Panc1 (cell line): ENCODE measurements at places on chromosomes 5 and 9.

DNA sequence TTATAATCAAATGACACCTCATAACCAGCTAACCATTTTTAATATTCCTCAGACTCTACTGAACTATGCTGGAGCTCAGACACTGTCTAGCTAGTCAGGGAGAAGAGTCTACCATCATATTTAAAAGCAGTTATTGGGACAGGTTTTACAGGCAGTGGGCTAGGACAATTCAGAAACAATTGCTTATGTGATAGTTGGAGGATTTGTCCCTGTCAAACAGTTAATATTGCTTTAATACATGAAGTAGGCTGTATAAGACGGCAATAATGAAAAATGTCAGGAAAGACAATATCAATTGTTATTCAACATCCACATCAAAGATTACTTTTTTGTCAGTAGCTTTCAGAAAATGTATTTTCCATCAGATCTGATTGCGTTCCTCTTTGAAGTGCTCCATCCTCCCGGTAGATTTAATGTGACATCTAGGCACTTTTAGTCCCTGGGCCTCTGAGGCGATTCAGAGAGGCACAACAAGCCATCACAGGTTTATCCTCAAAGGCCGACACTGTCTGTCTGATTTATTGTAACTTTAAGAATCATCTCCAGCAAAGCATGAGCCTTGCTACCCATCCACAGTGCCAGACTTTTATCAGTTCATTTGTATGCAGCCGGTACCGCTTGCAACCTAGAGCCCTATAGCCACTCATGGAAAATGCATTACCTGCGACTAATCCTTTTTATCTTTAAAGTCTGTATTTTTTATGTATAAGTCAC is 152.2 kb downstream of the PSAT1 start:
- DNase-seq: no peak

DNA sequence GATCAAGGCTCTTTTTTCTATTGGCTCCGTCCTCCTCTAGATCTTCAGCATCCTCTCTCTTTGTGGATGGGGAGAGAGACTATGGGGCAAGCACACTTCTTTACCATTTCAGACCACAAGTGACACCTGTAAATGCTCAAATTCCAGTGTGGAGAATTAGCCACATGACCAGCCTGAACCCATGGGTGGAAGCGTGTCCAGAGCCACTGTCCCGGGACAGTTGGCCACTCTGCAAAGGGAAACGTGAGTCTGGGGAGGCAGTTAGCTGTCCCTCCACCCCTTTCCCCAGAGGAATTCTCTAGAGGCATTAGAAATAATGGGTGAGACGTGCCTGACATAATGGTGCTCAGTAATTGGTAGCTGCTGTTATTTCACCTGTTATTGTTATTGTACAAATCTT is 40.9 kb downstream of the AMBP start:
- DNase-seq: no peak

- DNase-seq: no peak
These were observed 1768.9 kb upstream of the CDH9 start for GRCh38 chr5:28807195-28807729.

GRCh38 chr9:78486661-78487060 is 189.7 kb downstream of the PSAT1 start:
- DNase-seq: no peak

DNA sequence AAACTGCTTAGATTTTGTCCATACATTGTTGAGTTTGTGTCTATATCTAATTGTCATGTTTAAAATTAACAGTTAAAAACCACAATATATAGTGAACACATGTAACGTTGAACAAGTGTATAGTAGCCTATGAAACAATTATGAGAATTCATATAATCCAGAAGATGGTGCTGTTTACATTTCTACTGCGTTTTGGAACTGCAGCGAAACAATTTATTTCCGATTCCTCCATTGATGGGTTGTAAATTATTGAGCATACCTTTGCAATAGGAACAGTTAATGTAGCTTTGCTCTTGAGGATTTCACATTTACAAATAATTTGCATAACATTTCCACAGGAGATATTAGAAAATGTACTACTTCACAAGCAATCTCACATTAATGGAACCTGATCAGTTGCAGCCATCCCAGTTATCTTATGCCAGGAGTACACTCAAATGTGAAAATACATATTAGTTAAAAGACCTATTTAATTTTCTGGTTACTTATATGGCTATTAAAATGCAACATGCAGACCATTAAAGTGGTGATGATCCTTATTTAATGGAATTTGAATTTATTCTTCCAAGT is 411.8 kb downstream of the CDH10 start:
- no peak for DNase-seq

GRCh38 chr5:159764283-159765134 is 151.8 kb upstream of the ADRA1B start:
- no peak for DNase-seq

GRCh38 chr9:85715587-85715986 is 26.2 kb downstream of the AGTPBP1 start:
- DNase-seq: no peak

DNA sequence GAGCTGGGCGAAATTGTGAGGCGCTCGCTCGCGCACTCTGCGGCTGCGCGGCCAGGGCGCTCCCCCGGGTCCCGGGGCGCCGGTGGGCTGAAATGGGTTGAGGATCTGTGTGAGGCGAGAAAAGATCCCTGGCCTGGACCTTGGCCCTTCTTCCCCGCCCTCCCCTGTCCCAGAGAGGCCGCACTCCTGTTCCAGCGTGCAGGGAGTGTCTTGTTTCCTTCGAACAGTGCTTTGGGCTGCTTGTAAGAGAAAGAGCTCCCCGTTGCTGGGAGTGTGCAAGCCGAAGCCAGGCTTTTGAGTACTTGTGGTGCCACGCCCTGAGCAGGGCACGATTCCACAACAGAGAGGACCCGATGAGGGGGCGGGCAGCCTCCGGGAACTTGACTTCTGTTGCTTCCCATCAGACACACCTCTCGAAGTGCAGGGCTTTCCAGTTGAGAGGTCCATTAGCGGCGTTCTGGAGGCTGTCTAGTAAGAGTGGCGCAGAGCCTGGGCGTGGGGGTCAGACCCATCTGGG is 535 bp downstream of the DOLPP1 start:
- no peak for DNase-seq
